ENCODE measurements at places on chromosomes 5 and 9. TPM values are rescaled to one million over a fixed set of nuclear protein-coding genes. Genes with fewer than 3 reads are reported as not detected.

DNA sequence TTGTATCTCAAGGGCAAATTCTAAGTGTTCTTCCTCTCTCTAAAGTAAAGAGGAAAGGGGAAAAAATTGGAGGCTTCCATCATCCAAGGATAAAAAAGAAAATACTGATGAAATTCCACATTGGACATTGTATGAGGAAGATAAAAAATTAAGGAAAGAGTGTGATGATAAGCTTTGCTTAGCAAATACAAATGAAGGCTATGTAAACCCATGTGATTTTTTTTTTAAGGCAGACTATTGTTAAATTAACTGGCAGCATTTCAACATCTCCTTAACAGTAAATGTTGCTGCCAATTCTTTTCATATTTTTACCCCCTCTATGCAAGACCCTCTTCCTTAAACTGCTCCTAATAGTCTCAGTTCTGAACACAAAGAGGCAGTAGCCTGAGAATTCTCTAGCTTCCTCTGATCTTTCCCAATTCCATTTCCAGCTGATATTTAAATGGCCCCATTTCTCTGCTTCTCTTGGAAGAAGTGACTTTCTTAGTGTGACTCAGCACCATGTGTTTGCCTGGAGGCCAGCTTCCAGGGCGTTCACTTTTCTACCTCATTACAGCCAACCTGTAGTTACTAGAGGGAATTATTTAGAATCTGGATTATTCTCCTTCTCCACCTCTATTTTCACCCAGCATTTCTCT lies 159.7 kb downstream of the TLE1 start:
- H3K36me3 ChIP-seq: no peaks in the 10 kb centered on the region
- H3K27me3 ChIP-seq: no peaks in the 10 kb centered on the region
- no peak overlapping the region for H3K4me3 ChIP-seq
- peak; percentile 72 for DNase-seq
- peak overlapping the region; percentile 30 for H3K27ac ChIP-seq
- no peaks in the 10 kb centered on the region for H3K4me1 ChIP-seq

GRCh38 chr5:170173227-170173626 lies 59.6 kb upstream of the C5orf58 start:
- no peaks in the 10 kb centered on the region for H3K36me3 ChIP-seq
- DNase-seq: no peak
- no peak overlapping the region for H3K27ac ChIP-seq
- no peaks in the 10 kb centered on the region for H3K27me3 ChIP-seq
- no peak overlapping the region for H3K4me3 ChIP-seq

The LCNL1 gene
- total RNA-seq: 0.24 TPM

- no peak overlapping the region for H3K27ac ChIP-seq
- no peaks in the 10 kb centered on the region for H3K36me3 ChIP-seq
- no peaks in the 10 kb centered on the region for H3K4me1 ChIP-seq
- H3K27me3 ChIP-seq: no peaks in the 10 kb centered on the region
- DNase-seq: no peak
- H3K4me3 ChIP-seq: no peak overlapping the region
These were observed 33.0 kb upstream of the RASGRF2 start for GRCh38 chr5:80926979-80927656.

DNA sequence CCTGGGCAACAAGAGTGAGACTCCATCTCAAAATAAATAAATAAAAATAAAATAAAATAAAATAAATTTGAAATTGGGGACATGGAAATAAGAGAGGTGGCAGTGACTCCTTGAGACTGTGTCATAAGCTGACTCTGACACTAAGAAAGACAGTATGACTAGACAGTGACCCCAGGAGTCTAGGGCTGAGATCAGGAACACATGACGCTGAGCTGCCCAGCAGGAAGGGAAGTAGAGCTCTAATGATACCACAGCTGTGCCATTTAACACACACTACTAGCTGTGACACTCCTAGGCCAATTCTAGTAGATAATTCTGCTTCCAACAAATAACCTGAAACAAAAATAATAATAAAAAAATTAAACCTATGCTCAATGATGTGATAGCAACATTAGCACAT lies 293.0 kb downstream of the SEC61B start:
- H3K27me3 ChIP-seq: no peaks in the 10 kb centered on the region
- DNase-seq: no peak
- no peak overlapping the region for H3K27ac ChIP-seq
- H3K4me1 ChIP-seq: no peaks in the 10 kb centered on the region

- H3K4me1 ChIP-seq: no peaks in the 10 kb centered on the region
- no peak overlapping the region for H3K27ac ChIP-seq
- no peak overlapping the region for H3K4me3 ChIP-seq
- no peaks in the 10 kb centered on the region for H3K27me3 ChIP-seq
These were observed 31.9 kb upstream of the ENTREP1 start for GRCh38 chr9:69293156-69293555.

The ARSI gene
- total RNA-seq: 0.83 TPM

- no peaks in the 10 kb centered on the region for H3K4me1 ChIP-seq
- no peak overlapping the region for H3K4me3 ChIP-seq
- H3K27ac ChIP-seq: no peak overlapping the region
- H3K36me3 ChIP-seq: no peaks in the 10 kb centered on the region
These were observed 53.3 kb upstream of the SMC5 start for GRCh38 chr9:70205366-70206020.

DNA sequence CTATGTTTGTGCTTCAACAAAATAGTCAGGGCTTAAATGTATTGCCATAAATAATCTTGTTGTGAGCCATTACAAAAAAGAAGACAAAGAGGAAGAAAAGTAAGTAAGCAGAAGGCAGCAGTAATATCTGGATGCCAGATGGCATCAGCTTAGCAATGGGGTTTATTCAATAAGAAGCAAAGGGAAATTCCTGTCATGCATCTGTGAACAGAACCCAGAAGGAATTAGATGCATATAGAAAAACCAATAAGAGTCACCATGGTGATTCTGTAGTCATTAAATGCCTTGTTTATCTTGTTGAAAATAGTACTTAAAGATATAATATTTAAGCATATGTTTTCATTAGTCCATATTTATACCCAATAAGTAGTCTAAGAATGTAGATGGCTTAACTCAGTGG lies 216.0 kb downstream of the ADAMTSL1 start:
- H3K4me1 ChIP-seq: no peaks in the 10 kb centered on the region
- H3K36me3 ChIP-seq: no peaks in the 10 kb centered on the region
- no peak overlapping the region for H3K4me3 ChIP-seq
- no peak for DNase-seq
- H3K27ac ChIP-seq: no peak overlapping the region
- H3K27me3 ChIP-seq: no peaks in the 10 kb centered on the region

DNA sequence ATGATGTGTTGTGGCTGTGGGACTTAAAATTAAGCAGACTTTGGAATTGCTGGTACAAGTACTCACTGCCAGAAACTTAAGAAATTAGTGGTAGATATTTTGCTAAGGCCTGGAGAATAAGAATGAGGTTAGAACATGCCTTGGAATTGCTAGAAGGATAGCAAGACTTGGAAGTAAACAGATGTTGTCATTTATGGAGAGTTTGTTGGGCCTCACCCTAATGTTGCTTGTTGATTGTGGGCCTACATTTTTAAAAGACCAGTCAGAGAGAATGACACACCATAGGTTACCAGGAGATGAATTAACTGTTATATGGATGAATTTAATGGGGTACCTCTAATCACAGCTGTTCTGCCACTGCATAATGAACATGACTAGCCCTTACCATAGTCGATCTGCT lies 120.1 kb upstream of the GAS1 start:
- no peak overlapping the region for H3K27ac ChIP-seq
- no peak overlapping the region for H3K4me3 ChIP-seq
- no peaks in the 10 kb centered on the region for H3K36me3 ChIP-seq
- no peak for DNase-seq

The ATG10 gene
- 5.6 TPM for total RNA-seq

GRCh38 chr9:100573655-100574260 lies 4.1 kb upstream of the CAVIN4 start:
- no peak overlapping the region for H3K27ac ChIP-seq
- no peaks in the 10 kb centered on the region for H3K36me3 ChIP-seq
- no peaks in the 10 kb centered on the region for H3K4me1 ChIP-seq
- DNase-seq: no peak
- no peaks in the 10 kb centered on the region for H3K27me3 ChIP-seq

- no peaks in the 10 kb centered on the region for H3K36me3 ChIP-seq
- no peak overlapping the region for H3K4me3 ChIP-seq
- no peak for DNase-seq
- H3K27me3 ChIP-seq: no peaks in the 10 kb centered on the region
- no peaks in the 10 kb centered on the region for H3K4me1 ChIP-seq
These were observed 158.6 kb downstream of the PAPPA start for GRCh38 chr9:116312221-116312620.

DNA sequence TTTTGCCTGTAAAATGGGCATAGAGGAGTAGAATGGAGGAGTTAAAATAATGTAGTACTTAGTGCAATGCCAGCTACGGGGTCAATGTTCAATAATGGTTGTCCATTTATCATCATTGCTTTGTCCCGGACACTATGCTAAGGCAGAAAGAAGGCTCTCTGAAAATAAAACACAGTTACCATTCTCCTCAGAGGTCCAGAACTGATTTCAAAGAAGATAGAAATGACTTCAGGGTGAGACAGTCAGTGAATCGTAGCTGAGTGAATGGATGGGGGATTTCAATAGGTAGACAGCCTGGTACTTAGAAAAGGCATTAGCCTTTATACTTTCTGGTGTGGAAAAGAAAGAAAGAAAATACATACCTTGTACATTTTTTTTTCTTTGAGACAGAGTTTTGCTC lies 1.2 kb upstream of the AK3 start:
- no peaks in the 10 kb centered on the region for H3K36me3 ChIP-seq
- no peak for DNase-seq
- peak overlapping the region; percentile 87 for H3K4me3 ChIP-seq
- peak overlapping the region; percentile 97 for H3K27ac ChIP-seq
- no peaks in the 10 kb centered on the region for H3K4me1 ChIP-seq

- H3K4me3 ChIP-seq: no peak overlapping the region
- no peak overlapping the region for H3K27ac ChIP-seq
- no peaks in the 10 kb centered on the region for H3K36me3 ChIP-seq
- DNase-seq: no peak
These were observed 34.3 kb upstream of the NR3C1 start for GRCh38 chr5:143437666-143438273.

GRCh38 chr9:112898872-112899311 lies 8.2 kb upstream of the SLC46A2 start:
- no peaks in the 10 kb centered on the region for H3K27me3 ChIP-seq
- H3K4me3 ChIP-seq: no peak overlapping the region
- no peak overlapping the region for H3K27ac ChIP-seq
- H3K4me1 ChIP-seq: no peaks in the 10 kb centered on the region

GRCh38 chr5:113572716-113573115 lies 59.2 kb downstream of the YTHDC2 start:
- no peak overlapping the region for H3K4me3 ChIP-seq
- H3K36me3 ChIP-seq: peaks cover 25% of the 10 kb centered on the region
- DNase-seq: no peak
- no peaks in the 10 kb centered on the region for H3K27me3 ChIP-seq

GRCh38 chr9:91894536-91894935 lies 55.5 kb downstream of the ROR2 start:
- H3K27ac ChIP-seq: no peak overlapping the region
- no peak for DNase-seq
- H3K27me3 ChIP-seq: no peaks in the 10 kb centered on the region
- H3K4me3 ChIP-seq: no peak overlapping the region

- H3K27me3 ChIP-seq: no peaks in the 10 kb centered on the region
- peak overlapping the region; percentile 80 for H3K27ac ChIP-seq
- peaks cover 9% of the 10 kb centered on the region for H3K36me3 ChIP-seq
- peaks cover 58% of the 10 kb centered on the region for H3K4me1 ChIP-seq
- no peak for DNase-seq
- peak overlapping the region; percentile 10 for H3K4me3 ChIP-seq
These were observed 57.9 kb downstream of the MEF2C start for GRCh38 chr5:88824892-88825583.

- DNase-seq: no peak
- H3K27me3 ChIP-seq: no peaks in the 10 kb centered on the region
- H3K4me1 ChIP-seq: no peaks in the 10 kb centered on the region
These were observed 15.1 kb upstream of the ZCCHC7 start for GRCh38 chr9:37105234-37105633.

- no peak overlapping the region for H3K4me3 ChIP-seq
- no peaks in the 10 kb centered on the region for H3K27me3 ChIP-seq
- peak overlapping the region; percentile 82 for H3K27ac ChIP-seq
- H3K36me3 ChIP-seq: peaks cover 62% of the 10 kb centered on the region
- no peak for DNase-seq
These were observed 43.0 kb downstream of the LRSAM1 start for GRCh38 chr9:127494304-127494702.

GRCh38 chr9:38162332-38163211 lies 93.5 kb upstream of the SHB start:
- H3K27ac ChIP-seq: no peak overlapping the region
- no peaks in the 10 kb centered on the region for H3K4me1 ChIP-seq
- H3K4me3 ChIP-seq: no peak overlapping the region
- no peaks in the 10 kb centered on the region for H3K27me3 ChIP-seq
- H3K36me3 ChIP-seq: no peaks in the 10 kb centered on the region

- H3K27ac ChIP-seq: no peak overlapping the region
- H3K27me3 ChIP-seq: no peaks in the 10 kb centered on the region
- no peak overlapping the region for H3K4me3 ChIP-seq
These were observed 275.2 kb upstream of the DMAC1 start for GRCh38 chr9:8074713-8075286.

The SPARC gene
- 292 TPM for total RNA-seq

GRCh38 chr9:134294153-134295071 lies 31.8 kb upstream of the RXRA start:
- no peak overlapping the region for H3K4me3 ChIP-seq
- no peaks in the 10 kb centered on the region for H3K27me3 ChIP-seq
- H3K36me3 ChIP-seq: no peaks in the 10 kb centered on the region
- DNase-seq: peak; percentile 67
- no peak overlapping the region for H3K27ac ChIP-seq
- peaks cover 13% of the 10 kb centered on the region for H3K4me1 ChIP-seq

DNA sequence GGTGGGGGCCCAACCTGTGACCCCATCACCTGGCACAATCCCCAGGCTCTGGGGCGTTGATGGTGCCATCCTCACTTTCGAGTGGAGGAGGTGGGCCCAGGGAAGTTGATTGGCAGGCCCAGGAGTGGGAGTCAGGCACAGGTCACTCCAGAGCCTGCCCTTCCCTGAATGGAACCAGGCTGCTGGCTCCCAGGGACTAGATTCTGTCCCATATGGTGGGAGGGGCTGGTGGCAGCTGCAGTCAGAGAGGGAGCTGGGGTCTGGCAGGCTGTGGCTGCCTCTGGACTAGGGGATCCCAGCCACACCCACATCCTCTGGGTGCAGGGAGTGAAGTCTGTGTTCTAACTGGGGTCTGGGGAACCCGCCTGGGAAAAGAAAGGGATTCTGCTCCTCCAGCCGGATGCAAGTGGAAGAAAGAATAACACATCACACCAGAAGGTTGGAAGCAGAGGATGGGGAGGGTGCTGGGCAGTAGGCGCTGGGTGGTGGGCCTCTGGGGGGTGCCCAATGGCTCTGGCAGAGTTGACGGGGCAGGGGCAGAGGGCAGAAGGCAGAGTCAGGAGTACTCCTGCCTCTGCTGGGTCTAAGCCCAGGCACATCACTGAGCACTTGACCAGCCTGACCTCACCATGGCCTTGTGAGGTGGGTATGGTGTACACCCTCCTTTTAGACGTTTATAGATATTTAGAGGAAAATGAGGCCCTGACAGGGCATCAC lies 25.8 kb downstream of the CEL start:
- DNase-seq: no peak
- H3K4me3 ChIP-seq: no peak overlapping the region
- no peaks in the 10 kb centered on the region for H3K27me3 ChIP-seq
- H3K4me1 ChIP-seq: no peaks in the 10 kb centered on the region

Data from right atrium auricular region (tissue), 2 donors.